ENCODE measurements at places on chromosomes 16 and 17.
A peak's percentile ranks its signal among the peaks of the same experiment; 100 is the strongest.

DNA sequence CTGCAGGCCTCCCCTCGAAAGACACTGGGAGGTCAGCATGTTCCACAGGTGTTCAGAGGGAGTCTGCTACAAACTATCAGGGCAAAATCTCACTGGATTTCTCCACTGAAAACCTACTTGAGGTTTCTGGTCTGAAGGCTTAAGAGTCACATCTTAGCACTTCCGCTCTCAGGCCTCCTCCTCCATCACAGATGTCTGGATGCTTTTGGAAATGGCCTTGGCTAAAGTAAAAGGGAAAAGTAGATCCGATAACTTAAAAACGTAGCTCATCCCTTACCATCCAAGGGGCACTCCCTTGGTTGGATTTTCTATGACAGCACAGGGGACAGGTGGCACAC lies 14.4 kb downstream of the GINS2 start:
- no peak for DNase-seq

GRCh38 chr16:2848933-2849725 lies 8.8 kb downstream of the PRSS22 start:
- no peak for DNase-seq

- DNase-seq: no peak
These were observed 4.3 kb upstream of the METRN start for GRCh38 chr16:710500-711075.

GRCh38 chr17:63646488-63646806 lies 24.2 kb downstream of the MAP3K3 start:
- no peak for DNase-seq

DNA sequence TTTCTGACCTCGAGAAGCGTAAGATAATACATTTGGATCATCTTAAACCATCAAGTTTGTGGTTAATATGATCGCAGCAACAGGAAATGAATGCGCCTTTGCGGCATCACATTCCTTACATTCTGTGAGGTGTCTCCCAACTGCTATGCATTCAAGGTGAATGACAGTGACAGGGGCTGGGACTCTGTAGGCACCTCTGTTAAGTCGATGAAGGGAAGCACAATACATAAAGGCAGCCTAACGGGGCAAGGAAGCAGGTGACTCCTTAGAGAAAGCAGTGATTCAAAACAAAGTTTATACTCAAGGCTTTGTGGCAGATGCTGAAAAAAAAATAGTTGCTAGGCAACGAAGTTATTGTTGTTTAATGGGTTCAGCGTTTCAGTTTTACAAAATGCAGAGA lies 21.6 kb upstream of the EVPL start:
- DNase-seq: no peak

DNA sequence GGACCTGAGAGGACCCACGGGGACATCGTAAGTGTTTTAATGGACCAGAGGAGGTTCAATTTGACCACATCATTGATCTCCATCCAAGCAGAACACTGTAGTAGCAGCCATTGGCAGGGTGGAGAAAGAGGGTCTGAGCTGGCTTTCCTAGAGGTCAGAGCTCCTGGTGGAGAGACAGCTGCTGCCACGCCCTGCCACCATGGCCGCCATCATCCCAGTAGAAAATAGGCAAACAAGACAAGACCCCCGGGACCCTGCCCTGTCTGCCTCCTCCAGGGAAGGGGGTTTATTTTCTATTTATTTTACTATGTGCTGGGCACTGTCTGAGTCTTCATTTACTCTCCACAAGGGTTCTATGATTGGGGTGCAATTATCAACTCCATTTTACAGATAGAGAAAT lies 11.4 kb upstream of the ITGA3 start:
- DNase-seq: no peak

DNA sequence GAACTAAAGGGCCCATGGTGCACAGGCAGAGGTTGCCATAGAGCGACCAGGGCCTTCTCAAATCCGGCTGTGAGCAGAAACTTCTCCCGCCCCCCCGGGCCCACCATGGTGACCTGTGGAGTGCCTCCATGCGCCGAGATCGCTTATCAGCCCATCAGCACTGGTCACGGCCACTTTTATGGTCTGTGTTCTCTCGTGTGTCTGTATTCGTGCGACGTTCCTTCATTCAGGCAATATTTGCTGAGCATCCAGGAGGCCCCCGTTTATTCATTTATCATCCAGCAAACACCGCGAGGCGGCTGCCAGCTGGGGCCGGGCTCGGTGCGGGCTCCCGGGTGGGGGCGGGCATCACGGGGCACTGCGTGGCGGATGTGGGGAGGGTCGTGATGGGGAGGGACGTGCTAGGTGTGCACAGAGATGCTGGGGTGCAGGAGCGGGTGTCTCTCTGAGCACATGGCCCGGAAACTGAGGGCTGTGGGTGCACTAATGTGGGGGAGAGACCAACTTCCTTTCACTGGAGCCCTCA lies 88.0 kb upstream of the CBX4 start:
- DNase-seq: no peak

DNA sequence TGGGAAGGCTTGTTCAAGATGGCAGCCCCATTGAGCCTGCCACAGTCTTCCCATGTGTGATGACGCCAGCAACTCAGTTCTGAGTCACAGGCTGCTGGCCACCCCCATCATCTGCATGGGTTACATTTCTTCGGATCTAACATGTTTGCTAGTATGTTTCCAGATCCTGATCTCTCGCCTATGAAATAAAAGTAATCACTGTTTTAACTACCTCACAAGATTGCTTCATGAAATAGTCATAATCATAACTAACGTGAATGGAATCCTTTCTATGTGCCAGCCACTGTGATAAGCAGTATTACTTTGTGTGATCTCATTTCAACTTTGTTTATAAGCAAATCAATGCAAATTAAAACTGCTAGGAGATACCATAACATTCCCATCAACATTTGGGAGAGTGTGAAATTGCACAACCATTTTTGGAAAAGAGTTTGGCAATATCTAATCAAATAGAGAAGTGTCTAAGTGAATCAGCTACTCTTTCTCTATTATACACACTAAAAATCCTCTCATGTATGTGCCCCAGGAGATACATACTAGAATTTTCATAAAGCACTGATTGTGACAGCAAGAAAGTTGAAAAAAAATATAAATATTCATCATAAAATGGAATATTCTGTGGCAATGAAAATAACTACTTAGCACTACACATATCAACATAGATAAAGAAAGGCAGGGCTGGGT lies 300.2 kb upstream of the IRX5 start:
- DNase-seq: no peak

DNA sequence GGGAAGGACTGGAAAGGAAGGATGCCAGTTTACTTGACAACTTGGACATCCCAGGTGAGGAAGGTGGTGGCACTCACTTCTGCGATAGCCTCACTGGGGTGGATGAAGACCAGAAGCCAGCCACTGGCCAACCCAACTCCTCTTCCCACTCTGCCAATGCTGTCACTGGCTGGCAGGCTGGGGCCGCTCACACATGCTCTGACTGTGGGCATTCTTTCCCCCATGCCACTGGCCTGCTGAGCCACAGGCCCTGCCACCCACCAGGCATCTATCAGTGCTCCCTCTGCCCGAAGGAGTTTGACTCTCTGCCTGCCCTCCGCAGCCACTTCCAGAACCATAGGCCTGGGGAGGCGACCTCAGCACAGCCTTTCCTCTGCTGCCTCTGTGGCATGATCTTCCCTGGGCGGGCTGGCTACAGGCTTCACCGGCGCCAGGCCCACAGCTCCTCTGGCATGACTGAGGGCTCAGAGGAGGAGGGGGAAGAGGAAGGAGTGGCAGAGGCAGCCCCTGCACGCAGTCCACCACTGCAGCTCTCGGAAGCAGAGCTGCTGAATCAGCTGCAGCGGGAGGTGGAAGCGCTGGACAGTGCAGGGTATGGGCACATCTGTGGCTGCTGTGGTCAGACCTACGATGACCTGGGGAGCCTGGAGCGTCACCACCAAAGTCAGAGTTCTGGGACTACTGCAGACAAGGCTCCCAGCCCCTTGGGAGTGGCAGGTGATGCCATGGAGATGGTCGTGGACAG lies 4.5 kb downstream of the ZNF646 start:
- DNase-seq: no peak

- DNase-seq: no peak
These were observed 39.7 kb upstream of the NGFR start for GRCh38 chr17:49455272-49455861.

GRCh38 chr17:50051606-50052005 lies 4.3 kb upstream of the ITGA3 start:
- DNase-seq: no peak

- peak; percentile 69 for DNase-seq
These were observed 3.4 kb upstream of the MLLT6 start for GRCh38 chr17:38701504-38702165.

- no peak for DNase-seq
These were observed 18.5 kb upstream of the TMIGD1 start for GRCh38 chr17:30352240-30352814.

- no peak for DNase-seq
These were observed 3.3 kb downstream of the TMEM94 start for GRCh38 chr17:75459590-75460267.

GRCh38 chr17:32988481-32989101 lies 3.1 kb upstream of the SPACA3 start:
- DNase-seq: no peak

DNA sequence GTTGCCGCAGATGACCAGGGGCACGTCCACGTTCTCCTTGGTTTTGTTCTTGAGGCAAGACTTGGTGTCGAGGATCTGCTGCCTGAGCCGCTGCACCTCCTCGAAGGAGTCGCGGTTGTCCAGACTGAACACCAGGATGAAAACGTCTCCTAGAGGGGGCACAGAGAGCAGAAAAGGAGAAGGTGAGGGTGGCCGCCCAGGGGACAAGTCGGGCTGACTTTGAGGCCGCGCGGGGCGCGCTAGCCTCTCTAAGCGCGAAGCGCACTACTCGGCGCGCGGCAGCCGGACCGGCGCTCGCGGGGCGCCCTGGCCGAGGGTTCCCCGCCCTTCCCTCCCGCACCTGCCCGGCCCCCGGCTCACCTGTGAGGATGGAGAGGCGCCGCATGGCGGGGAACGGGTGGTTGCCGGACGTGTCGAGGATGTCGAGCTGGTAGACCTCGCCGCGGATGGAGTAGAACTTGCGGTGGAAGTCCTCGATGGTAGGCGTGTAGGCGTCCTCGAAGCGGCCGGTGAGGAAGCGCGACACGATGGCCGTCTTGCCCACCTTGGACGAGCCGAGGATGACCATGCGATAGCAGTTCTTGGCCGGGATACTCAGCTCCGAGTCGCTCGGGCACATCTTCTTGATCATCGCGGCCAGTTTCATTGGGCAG lies 533 bp downstream of the RASD1 start:
- no peak for DNase-seq

DNA sequence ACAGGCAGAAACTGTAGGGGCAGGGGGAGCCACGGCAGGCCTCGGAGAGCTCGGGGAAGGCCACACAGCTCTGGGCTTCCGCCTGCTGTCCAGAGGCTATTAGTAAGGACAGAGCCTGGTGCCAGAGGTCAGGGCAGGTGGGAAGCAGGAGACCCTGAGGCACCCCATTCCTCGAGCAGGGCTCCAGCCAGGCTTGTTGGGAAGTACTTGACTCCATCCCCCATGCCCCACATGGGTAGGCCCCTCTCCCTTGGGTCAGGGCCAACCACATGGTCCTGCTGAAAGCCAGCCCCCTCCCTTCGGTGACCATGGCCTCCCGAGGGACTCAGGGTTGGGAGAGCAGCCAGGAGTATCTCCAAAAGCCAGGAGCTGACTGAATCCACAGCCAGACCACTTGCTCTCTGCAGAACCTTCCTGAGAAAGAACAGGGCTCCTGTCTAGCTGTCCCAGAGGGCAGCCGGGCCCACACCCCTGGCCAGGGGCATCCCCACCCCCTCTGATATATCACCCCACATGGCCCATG lies 17.4 kb upstream of the MPRIP start:
- no peak for DNase-seq

- no peak for DNase-seq
These were observed 61.5 kb upstream of the B4GALNT2 start for GRCh38 chr17:49071106-49071505.

- no peak for DNase-seq
These were observed 5.9 kb downstream of the MEIOB start for GRCh38 chr16:1865902-1866690.

- DNase-seq: no peak
These were observed 37.1 kb downstream of the KNOP1 start for GRCh38 chr16:19680881-19681340.

- no peak for DNase-seq
These were observed 321.2 kb upstream of the SOX9 start for GRCh38 chr17:71799657-71800056.

GRCh38 chr16:85970738-85971137 lies 71.8 kb downstream of the IRF8 start:
- no peak for DNase-seq

- no peak for DNase-seq
These were observed 44.6 kb downstream of the MARVELD3 start for GRCh38 chr16:71670537-71670936.

DNA sequence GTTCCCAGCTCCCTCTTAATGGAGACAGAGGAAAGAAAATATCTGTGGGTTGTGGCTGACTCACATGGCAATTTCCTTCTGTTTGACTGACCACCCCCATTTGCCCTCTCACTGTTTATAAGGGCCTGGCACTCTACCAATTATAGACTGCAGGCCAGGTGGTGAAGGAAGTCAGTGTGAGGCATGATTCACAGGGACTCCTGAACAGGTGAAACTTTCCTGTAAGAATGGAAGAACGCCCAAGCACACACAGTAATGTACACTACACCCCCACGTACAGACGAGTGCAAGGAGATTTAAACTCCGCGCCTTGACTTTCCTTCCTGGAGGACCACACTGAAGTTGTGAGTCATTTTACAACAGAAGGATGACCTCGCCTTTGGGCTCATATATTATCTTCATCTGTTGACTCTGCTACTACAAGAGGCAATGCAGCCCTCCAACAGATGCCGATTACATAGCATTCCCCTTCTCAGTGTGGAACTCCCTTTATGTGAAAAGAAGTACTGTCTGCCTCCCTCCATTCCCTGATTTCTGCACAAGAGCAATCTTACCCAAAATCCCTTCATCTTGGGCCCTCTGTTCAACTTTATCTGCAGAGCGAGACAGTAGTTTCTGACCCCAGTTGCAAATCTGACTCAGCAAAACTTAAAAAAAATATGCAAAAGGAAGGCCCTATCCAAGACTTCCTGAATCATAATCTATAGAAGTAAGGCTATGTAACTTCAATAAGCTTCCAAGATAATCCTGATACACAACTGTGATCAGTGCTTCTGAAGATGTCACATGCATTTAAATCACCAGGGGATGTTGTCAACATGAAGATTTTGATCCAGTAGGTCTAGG lies 163.6 kb downstream of the SHISA6 start:
- no peak for DNase-seq

GRCh38 chr16:64626776-64627175 lies 495.1 kb downstream of the CDH11 start:
- DNase-seq: no peak

- DNase-seq: no peak
These were observed 345.7 kb downstream of the HAPSTR1 start for GRCh38 chr16:9437115-9437514.

DNA sequence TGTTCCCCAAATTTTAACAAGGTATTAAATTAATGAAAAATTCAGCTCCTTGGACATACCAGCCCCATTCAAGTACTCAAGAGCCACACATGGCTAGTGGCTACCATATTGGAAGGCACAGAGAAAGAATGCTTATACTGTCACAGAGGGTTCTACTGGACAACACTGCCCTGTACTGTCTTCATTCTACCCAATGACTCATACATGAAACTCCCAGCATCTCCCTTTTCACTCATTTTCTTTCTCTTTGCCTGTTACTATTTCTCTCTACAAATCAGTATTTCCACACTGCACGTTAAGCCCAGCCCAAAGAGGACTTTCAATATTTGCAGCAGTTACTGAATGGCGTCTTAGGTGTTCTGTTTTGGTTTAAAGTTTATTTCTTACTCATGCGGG lies 72.1 kb upstream of the RCVRN start:
- DNase-seq: no peak

GRCh38 chr16:23410176-23410575 lies 42.8 kb downstream of the COG7 start:
- no peak for DNase-seq

Measured in central memory CD8-positive, alpha-beta T cell (primary cell).